ENCODE measurements at places on chromosomes 16 and 17.

DNA sequence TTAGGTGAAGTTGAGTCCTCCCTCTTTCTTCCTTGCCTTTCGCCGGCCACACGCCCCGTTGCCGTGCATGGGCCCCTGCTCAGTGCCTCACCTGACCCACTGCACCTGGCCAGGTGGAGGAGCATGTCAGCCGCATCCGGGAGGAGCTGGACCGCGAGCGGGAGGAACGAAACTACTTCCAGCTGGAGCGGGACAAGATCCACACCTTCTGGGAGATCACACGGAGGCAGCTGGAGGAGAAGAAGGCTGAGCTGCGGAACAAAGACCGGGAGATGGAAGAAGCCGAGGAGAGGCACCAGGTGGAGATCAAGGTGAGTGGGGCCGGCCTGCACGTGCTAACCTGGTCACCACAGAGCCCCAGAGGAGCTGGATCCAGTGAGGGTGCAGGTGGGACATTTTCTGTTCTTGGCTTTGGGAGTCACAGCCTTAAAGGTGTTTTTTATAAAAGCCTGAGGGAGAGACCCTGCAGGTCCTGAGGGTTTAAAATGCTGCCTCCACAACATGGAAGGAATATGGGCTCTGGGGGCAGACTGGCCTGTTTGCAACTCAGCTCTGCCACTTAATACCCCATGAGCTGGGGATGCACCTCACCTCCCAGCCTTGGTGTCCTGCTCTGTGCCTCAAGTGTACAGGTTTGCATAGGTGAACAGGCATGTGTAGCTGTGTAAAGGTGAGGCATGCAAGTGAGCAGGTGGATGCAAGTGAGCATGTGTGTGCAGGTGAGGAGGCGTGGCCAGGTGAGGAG, 12.1 kb upstream of the DBNDD1 start:
- DNase-seq = no peak

- peak; percentile 64 for DNase-seq
These were observed 32.3 kb downstream of the GRB7 start for GRCh38 chr17:39769974-39770587.

- DNase-seq = no peak
These were observed 199.4 kb downstream of the AATF start for GRCh38 chr17:37148156-37148555.

DNA sequence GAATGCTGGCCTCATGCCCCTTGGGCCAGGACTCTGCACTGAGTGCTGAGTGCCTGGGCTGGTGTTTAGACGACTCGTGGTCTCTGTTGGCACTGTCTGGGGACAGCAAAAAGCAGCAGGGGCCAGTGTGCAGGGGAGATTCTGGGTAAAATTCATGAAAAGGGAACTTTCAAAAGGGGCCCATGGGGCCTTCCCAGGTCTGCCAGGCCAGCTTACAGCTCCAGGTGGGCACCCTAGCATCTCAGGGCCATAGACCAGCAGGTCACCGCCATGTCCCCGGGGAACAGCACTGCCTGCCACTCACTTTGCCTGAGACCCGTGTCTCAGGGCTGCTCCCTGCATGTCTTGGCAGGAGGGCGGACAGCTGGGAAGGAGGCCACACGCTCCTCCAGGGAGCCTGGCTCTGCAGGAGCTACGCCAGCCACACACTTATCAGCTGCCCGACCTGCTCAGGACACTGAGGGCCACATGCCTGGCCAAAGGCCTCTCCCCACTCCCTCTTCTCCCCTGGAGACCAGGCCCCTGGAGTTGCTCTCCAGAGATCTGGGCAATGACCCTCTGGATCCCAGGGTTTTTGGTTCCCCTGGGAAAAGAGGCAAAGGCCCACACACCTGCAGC, 8.8 kb upstream of the FASN start:
- DNase-seq = no peak

GRCh38 chr16:58464047-58464915, 35.7 kb upstream of the NDRG4 start:
- peak; percentile 33 for DNase-seq

- no peak for DNase-seq
These were observed 117.1 kb upstream of the NLRP1 start for GRCh38 chr17:5701381-5701780.

- DNase-seq = no peak
These were observed 8.9 kb upstream of the WSCD1 start for GRCh38 chr17:6061290-6061689.

GRCh38 chr17:49763735-49764558, at the start of gene FAM117A:
FAM117A (minus strand) TSS chr17:49764131; CDS start chr17:49764087, 44 bp downstream.
- DNase-seq = peak; percentile 98

GRCh38 chr17:80270836-80271235, 10.2 kb downstream of the RNF213 start:
- DNase-seq = peak; percentile 46

- DNase-seq = no peak
These were observed 1.8 kb upstream of the EXOSC6 start for GRCh38 chr16:70253291-70254106.

GRCh38 chr17:72764632-72765041, 327.9 kb downstream of the SLC39A11 start:
- no peak for DNase-seq

DNA sequence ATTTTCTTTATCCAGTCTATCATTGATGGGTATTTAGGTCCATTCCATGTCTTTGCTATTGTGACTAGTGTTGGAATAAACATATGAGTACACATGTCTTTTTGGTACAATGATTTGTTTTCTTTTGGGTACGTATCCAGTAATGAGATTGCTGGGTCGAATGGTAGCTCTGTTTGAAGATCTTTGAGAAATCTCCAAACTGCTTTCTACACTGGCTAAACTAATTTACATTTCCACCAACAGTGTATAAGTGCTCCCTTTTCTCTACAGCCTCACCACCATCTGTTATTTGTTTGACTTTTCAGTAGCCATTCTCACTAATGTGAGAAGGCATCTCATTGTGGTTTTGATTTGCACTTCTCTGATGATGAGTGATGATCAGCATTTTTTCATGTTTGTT, 103.7 kb downstream of the GOSR1 start:
- DNase-seq = no peak

- no peak for DNase-seq
These were observed 348.7 kb upstream of the TNRC6C start for GRCh38 chr17:77609553-77610517.

DNA sequence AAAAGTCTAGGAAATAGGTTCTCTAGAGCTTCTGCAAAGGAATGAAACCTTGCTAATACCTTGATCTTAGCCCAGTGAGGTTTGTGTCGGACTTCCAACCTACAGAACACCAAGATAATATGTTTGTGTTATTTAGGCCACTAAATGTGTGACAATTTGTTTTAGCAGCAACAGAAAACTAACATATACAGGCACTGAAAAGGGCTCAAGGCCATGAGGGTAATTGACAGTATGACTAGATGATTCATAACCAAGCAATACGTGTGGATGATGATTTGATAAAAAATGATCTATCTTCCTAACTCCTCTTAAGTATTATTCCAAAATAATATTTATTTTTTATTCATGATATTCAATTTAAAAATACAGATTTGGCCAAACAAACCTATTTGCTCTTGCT, 27.7 kb upstream of the MED13 start:
- no peak for DNase-seq

- DNase-seq = no peak
These were observed 24.7 kb downstream of the POLR2A start for GRCh38 chr17:7508846-7509245.

DNA sequence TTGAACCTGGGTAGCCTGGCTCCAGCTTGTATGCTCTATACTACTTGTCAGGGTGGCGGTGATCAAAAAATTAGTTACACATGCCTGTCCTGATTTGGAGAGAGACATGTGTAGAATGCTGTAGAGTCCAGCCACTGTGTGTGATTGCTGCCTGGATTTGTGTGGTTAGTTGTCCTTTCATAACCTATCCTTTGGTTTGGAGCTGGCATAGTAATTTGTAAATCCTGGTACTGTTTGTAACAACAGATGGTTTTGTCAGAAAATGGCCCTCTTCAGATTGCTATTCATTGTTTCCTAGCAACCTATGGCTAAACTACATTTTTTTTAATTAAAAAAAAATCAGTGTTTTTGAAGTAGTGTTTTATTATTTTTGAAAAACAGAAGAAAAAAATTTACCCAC, 30.5 kb downstream of the ETV4 start:
- DNase-seq = no peak

- no peak for DNase-seq
These were observed 127.6 kb downstream of the CHD9NB start for GRCh38 chr16:52925143-52925542.

DNA sequence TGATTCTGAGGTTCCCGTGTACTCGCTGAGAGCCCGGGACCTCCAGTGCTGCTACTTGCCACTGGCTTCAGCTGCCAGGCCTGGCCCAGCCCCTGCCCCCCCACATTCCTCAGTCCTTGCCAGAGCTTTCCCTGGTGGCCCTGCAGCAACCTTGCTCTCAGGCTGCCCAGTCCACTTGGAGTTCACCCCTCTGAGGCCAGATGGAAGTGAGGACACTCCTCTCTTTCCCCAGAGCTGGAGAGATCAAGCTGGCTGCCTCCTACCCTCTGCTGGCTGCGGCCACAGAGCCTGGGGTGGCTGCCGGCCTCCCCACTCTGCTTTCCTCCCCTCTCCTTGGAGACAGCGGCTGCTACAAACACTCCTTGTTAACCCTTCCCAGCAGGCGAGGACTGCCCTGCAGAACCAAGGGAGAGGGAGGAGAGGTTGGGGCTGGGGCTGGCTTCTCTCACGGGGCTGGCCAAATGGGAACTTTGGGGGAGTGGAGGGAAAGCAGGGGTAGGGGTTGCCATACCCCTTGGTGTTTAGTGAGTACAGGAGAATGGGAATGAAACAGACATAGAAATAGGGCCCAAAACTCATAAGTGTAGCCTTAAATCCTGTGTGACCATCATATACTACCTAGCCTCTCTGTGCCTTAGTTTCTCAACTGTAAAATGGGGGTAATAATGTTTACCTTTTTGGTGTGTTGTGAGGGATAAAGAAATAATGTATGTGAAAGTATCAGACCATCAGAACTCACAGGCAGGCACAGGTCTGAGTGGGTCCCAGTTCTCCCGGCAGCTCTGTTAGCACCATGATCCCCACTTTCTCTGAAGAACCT, at the start of gene GAS2L2:
GAS2L2 (minus strand) TSS at position 295 of the 820 bp plus-strand sequence. CDS start 389 bp downstream, outside the sequence.
- no peak for DNase-seq

DNA sequence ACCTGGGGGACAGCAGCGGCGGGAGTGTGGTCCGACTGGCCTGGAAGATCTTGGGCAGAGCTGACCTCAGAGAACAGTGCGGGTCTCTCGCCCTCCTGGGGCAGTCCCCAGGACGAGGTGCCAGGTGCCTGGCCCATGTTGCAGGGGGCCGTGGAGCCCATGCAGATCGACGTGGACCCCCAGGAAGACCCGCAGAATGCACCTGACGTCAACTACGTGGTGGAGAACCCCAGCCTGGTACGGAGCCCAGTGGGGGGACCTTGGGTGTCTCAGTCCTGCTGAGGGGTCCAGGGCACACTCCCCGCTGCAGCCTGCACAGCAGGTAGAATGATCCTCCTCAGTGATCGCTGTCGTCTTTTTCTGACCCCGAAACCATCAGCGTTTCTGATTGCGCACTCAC, 1.4 kb downstream of the GPS1 start:
- no peak for DNase-seq

GRCh38 chr16:2774161-2774891, 2.8 kb downstream of the ELOB start:
- DNase-seq = no peak

- DNase-seq = no peak
These were observed 5.2 kb downstream of the EVI2B start for GRCh38 chr17:31308372-31309334.

- DNase-seq = no peak
These were observed 586.3 kb downstream of the KCNJ18 start for GRCh38 chr17:22278302-22279275.

- DNase-seq = peak; percentile 77
These were observed 1.7 kb upstream of the MAZ start for GRCh38 chr16:29804455-29805231.

DNA sequence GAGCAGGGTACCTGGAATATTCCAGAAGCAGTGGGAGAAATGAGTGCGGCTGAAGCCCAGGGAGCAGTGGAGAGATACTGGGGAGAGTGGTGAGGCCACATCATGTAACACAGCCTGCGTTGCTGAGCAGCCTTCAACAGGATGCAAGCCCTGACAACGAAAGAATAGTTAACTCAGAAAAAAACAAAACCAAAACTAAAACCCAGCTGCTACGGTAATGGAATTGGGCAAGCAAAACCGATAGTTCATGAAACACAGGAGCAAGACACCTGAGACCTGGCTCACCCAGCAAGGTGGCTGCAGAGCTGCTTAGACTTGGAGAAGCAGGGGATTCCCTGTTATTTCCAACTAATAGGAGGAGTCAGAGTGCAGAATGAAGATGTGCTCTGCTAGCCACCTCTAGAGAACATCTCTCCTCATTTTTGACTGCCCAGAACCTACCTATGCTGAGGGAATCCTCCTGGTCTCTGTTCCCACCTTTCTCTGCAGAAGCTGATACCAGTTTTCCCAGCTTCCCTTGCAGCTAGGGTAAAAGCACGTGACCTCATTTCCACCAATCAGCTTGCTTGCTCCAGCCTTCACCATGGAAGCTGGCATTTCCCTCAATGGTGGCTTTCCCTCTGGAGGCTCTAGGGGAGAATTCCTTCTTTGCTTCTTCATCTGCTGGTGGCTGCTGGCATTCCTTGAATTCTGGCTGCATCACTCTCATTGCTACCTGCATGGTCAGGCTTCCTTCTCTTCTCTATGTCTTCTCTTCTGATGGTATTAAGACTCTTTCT, 59.4 kb upstream of the XYLT1 start:
- DNase-seq = no peak

- no peak for DNase-seq
These were observed 237.5 kb upstream of the PMFBP1 start for GRCh38 chr16:72409423-72409822.

DNA sequence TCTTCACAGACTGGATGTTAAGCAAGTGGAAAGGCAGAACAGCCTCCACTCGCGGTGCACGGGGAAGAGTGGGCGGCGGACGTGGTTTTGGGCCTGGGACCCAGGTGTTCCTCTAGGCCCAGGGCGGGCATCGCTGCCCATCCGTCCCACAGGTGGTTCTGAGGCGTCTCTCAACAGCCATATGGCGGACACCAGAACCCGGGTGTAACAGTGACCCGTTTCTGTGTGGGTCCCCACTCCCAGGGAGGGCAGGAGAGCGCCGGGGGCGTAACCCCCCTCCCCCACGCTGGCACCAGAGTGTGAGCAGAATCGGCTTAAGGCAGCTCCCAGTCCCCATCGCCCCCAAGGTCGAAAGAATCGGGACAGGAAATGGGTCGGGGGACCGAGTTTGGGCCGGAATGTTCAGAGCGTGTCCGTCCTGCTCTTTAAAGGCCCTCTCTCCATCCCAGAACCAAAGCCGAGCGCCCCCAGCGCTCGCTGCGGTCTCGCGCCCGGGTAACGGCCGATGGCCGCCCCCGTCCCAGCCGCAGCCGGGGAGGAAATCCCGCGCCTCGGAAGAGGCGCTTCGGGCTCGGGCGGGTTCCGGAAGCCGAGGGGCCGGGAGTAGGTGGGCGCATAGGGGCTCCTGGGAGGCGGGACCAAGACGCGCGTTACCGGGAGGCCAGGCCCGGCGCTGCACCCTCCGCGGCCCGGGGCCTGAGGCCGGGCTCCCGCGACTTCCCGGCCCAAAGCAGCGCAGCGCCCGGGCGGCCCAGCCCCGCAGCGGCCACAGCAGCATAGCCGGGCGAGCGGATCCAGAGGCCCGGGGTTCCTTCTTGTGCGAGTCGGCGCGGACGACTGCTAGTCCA, at the start of gene TK2:
TK2 (minus strand) TSS at position 839 of the 848 bp plus-strand sequence; CDS start at position 778, 61 bp downstream.
- DNase-seq = peak; percentile 78

Measured in NCI-H146 (cell line).